ENCODE measurements at places on chromosomes 3 and 15.

DNA sequence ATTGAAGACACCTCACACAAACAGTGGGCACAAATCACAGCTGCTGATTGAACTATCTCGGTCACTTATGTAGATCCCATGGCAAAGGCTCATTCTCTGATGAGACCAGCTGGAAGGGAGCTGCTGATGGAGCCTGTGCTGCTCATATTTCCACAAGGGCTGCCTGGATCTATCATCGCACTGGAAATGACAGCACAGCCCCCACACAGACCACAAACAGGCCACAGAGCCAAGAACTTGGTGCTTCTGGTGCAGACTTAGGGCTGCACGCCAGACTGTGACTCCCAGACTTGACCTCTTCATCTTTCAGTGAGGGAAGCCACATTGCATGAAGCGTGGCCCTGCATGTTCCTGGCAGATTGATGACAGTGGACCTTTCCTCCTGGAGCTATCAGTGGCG is 197.6 kb downstream of the MINAR1 start:
- no peak for DNase-seq

GRCh38 chr3:98892263-98892662 is 9.2 kb downstream of the DCBLD2 start:
- DNase-seq = no peak

DNA sequence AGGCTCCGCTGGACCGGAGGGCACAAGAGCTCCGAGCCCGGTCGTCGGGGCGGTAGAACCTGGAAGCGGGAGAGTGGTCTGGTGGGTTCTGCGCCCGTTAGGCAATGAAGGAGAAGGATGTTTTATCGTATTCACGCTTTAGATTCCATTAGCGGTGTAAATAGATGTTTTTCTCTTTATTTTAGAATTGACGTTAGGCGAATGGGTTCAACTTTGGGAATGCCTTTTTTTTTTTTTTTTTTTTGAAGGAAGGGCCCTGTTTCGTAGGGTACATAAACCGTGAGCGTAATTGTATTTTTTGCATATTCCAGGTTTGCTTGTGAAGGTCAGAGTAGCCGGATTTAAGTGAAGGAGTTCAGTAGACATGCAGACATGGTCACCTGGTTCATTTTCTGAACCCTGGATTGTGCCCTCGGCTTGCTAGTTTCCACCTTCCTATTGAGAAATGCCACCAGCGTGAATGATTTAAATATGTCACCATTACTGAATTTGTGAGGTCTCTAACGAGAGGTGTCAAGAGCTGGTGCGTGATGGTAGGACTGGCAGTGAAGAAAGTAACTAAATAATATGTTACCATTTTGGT is 808 bp downstream of the RBM6 start:
- no peak for DNase-seq

DNA sequence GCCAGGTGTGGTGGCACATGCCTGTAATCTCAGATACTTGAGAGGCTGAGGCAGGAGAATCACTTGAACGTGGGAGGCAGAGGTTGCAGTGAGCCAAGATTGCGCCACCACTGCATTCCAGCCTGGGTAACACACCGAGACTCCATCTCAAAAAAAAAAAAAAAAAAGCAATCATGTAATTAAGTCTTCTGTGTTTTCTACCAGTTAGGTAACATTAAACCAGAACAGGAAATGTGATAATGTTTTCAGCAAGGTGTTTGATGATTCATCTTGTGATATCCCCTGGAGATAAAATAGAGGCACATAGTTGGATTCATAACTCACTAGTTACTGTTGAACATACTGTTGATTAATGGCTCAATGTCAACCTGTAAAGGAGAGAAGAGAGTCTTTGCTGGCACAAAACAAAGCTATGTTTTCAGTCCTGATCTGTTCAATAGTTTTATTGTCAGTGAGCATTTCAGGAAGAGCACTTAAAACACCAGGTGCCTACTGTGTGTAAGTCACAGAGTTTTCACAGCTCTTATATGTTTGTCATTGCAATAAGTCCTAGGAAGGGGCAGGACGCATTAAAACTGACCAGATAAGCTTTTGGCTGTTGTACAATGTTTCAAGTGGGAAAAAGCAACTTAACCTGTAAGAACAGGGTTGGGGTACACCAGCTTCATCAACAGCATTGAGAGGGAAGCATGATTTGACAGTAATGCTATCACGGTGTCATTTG is 19.5 kb downstream of the DNAJB11 start:
- no peak for DNase-seq

DNA sequence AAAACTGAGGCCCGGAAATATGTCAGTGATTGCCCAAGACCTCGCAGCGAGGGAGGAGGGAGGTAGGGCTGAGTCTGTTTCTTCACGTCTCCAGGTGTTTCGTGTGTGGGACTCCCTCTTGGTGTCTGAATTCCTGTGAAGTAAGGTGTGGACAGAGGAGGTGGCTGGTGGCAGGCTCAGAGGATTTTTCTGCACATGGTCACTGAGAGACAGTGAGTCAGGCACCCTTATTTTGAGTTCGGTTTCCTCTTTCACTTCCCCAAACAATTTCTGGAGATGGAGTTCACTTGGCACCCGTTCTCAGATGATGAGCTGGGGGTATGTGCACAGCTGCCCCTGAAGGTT is 46.3 kb upstream of the VPS8 start:
- DNase-seq = no peak

- no peak for DNase-seq
Observed at GRCh38 chr3:133663569-133664313, 2.0 kb upstream of the TOPBP1 start.

GRCh38 chr3:114333180-114333922 is 39.5 kb downstream of the TIGIT start:
- DNase-seq = no peak

DNA sequence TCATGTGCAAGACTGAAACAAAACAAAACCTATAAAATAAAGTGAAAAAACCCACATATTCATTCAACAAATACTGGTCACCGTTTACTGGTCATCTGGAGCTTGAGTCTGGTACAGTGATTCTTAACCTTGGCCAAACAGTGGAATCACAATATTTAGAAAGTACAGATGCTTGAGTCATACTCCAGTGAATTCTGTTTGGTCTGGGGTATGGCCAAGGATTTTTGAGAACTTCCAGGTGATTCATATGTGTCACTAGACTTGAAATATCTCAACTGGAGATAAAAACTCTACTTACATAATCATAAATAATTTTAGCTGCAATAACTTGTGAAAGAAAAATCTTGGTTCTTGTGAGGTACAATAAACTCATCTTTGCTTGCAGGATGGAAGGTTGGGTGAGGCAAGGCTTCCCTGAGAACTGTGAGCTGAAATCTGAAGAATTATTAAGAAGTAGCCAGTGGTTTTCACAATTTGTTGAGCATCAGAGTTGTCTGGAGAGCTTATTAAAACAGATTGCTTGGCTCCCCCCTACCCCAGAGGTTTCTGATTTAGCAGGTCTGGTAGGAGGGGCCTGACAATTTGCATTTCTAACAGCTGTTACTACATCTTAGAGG is 9.6 kb downstream of the NEK11 start:
- no peak for DNase-seq

DNA sequence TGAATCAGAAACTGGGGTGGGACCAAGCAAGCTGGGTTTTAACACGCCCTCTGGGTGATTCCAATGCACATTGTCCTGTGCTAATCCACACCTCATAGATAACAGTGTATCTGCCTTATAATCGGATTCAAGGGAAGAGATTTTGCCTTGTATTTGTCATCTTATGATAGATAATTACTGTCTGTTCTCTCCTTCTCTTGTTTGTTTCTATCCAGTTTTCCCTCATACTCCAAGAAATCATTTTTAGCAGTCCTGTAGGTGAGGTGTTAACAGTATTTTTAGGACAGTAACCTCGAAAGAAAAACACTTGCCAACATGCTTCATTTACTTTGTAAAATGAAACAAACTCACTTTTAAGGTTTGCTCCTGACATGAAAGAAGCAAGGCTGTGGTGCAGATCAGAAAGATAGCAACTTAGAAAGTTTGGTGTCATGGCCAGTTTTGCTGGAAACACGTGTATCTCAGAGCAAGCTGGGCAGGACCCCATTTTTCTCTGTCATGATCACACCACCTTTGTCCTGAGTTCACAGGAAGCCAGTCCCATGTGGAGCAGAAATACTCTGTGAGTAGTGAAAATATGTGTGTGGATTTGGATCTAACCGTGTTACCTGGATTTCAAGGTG is 72.6 kb downstream of the TRAK1 start:
- DNase-seq = no peak

- DNase-seq = no peak
Observed at GRCh38 chr3:153973722-153974265, 147.4 kb upstream of the ARHGEF26 start.

DNA sequence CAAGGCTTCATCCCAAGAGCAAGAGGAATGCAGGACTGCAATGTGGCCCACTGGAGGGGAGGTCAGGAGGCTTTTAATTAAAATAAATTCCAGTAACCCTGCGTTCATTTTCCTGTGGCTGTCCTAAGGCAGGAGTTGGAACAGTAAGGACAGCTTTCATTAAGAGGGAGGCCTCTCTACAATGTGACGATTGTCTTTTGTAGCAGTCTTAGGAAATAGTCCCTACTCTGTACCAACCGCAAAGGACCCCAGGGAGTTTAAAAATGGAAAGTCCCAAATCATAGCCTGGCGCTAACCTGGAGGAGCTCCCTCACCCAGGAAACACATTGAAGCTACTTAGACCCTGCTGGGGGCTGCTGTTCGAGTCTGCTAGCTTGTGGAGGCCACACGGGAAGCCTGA is 62.8 kb downstream of the SYNM start:
- DNase-seq = no peak

- no peak for DNase-seq
Observed at GRCh38 chr15:38069511-38070011, 135.1 kb downstream of the TMCO5A start.

GRCh38 chr3:166531730-166532129 is 694.5 kb upstream of the BCHE start:
- no peak for DNase-seq

GRCh38 chr15:91861223-91861622 is 7.7 kb downstream of the SLCO3A1 start:
- no peak for DNase-seq

DNA sequence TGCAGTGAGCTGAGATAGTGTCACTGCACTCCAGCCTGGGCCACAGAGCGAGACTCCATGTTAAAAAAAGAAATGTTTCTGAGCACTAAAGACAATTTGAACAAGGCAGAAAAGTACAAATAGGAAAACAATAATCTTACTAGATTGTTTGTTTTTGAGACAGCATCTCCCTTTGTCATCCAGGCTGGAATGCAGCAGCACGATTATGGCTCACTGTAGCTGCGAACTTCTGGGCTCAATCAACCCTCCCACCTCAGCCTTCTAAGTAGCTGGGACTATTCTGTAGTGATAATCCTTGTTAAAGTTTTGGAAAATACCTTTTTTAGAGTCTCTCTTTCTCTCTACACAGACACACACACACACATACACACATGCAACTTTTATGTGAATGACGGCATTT is 107.1 kb downstream of the LPP start:
- no peak for DNase-seq

DNA sequence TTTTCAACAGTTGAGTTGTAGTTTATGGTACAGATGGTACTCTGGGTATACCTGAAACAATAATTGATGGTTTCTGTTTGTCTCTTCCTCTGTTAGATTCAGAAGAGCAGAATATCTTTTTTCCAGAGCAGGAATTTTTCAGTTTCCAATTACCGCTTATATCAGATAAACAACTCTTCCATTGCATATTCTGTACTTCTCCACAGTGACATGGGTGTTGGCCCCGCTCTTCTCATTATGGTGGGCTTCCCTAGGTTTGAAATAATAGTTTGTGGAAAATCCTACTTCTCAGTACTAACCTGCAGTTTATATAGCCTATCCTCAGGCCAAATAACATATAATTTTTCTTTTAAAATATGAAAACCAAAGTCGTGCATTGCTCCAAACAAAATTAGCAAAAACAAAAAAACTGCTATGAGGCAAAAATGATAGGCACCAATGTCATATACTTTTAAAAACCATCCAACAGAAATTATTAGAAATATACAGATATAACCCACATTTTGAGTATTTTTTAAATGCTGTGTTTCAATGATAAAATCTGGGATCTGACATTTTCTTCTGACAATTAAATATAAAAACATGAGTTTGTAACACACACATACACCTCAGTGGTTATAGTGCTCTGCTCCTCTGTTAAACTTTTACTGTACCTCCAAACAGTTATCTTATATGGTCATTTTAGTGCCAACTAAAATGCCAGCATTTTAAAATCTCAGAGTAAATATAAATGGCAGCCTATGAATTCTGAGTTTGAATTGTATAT is 56.8 kb downstream of the CMSS1 start:
- no peak for DNase-seq

Measured in stimulated activated CD4-positive, alpha-beta T cell treated with anti-CD3 and anti-CD28 coated beads, Interleukin-1b, Interleukin-23, amount 100 ng/mL, for 24 hours (primary cell).